ENCODE measurements at places on chromosomes 16 and 17.

- DNase-seq, result no peak
Observed at GRCh38 chr17:57999496-58000017, 7.5 kb downstream of the SRSF1 start.

- no peak for DNase-seq
Observed at GRCh38 chr17:57888311-57889216, 38.7 kb upstream of the MRPS23 start.

- no peak for DNase-seq
Observed at GRCh38 chr17:62111562-62112171, 46.6 kb upstream of the MED13 start.

DNA sequence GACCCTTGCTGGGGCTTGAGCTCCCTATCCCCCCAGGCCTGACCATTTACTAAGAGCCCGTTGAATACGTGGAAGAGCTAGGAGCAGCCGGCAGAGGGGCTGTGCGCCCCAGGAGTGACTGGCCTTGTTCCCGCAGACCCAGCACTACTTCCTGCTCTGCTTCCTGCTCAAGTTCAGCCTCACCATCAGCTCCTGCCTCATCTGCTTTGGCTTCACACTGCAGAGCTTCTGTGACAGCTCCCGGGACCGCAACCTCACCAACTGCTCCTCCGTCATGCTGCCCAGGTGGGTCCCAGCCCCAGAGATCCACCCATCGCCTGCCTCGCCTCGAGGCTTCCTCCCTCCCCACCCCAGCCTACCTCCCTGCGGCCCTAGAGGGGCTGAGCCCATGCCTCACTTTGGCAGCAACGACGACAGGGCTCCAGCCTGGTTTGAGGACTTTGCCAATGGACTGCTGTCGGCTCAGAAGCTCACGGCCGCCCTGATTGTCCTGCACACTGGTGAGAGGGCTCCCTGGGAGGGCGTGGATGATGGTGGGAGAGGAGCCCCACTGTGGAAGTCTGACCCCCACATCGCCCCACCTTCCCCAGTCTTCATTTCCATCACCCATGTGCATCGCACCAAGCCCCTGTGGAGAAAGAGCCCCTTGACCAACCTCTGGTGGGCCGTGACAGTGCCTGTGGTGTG lies 17.2 kb downstream of the CASKIN2 start:
- no peak for DNase-seq

DNA sequence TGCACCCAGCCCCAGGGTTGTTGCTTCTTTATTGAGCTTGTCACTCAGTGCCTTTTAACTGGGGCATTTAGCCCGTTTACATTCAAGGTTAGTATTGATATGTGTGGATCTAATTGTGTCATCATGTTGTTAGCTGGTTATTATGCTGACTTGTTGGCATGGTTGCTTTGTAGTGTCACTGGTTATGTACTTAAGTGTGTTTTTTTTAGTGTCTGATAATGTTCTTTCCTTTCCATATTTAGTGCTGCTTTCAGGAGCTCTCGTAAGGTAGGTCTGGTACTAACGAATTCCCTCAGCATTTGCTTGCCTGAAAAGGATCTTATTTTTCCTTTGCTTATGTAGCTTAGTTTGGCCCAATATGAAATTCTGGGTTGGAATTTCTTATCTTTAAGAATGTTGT lies 33.5 kb downstream of the NF1 start:
- DNase-seq, result no peak

DNA sequence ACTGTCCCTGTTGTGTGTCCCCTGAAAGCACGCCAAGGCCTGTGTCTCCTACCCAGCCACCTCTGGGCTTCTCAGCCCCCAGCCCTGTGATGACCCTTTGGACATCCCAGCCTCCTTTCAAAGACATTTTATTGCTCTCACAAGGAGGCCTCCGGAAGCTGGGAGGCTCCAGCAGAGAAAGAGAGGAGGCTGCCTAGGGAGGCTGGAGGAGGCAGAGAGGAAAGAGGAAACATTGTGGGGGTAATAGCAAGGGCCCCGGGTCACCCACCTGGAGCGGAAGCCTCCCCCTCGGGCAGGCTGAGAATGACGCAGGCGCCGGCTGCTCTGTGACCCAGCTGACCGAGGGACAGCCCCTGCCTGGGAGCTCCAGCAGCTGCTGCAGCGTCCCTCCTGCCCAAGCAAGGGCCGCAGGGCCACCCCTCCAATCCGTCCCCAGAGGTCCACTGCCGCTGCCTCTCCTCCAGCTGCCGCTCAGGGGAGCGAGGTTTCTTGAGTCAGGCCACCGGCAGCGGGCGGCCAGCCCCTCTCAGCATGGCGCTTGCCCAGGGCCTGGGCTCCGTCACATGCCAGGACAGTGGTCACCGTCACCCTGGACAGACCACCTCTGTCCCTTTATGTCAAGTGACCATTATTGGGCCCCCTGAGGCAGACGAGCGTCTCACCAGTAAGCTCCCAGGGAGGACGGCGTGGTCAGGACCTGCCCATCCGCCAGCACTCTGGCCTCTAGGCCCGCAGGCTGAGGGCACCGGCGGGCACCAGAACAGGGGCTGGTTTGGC lies 29.3 kb downstream of the ACTG1 start:
- peak; percentile 75 for DNase-seq

DNA sequence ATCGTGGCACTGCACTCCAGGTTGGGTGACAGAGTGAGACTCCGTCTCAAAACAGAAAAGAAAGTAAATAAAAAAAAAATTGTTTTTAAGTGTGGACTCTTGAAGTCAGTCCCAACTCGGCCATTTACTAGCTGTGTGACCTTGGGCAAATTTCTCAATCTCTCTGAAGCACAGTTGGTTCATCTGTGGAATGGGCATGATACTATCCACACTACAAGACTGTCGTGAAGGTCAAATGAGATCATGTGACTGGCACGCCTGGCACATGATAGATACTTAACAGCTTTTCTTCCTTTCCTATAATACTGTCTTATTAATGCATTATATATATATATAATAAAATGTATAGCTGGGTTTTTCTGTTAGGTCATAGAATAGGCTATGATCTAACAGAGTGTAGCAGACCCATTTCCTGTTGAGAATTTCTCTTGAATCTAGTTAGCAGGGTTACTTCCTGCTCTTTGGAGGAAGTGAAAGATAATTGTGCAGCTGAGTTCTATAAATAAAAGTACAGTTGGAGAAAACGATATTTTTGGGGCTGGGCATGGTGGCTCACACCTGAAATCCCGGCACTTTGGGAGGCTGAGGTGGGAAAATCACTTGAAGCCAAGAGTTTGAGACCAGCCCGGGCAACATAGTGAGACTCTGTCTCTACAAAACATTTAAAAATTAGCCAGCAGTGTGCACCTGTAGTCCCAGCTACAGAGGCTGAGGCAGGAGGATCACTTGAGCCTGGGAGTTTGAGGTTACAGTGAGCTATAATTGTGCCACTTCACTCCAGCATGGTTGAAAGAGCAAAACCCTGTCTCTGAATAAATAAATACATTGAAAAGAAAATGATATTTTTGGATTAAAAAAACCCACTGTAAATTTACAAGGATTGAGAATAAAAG lies 7.3 kb downstream of the MILR1 start:
- peak; percentile 13 for DNase-seq

DNA sequence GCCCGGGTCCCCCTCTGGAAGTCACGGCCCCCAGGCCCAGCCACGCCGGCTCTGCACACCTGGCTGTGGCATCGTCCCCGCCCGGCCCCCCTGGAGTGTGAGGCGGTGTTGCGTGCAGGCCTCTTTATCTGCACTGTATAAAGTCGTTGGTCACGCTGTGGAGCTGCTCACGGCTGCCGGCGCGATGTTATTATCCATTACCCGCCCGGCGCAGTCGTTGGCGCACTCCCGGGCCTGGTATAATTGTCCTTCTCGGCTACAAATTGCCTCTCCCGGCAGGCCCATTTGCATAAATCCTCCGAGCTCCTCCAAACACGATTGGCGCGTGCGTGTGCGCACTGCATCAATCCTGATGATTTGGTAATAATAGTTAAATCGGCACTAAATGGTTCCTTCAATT lies 57.8 kb downstream of the BAHCC1 start:
- no peak for DNase-seq

- no peak for DNase-seq
Observed at GRCh38 chr17:62866471-62866870, 58.4 kb upstream of the MARCHF10 start.

GRCh38 chr17:60604686-60605334 lies 4.8 kb downstream of the PPM1D start:
- DNase-seq, result no peak

DNA sequence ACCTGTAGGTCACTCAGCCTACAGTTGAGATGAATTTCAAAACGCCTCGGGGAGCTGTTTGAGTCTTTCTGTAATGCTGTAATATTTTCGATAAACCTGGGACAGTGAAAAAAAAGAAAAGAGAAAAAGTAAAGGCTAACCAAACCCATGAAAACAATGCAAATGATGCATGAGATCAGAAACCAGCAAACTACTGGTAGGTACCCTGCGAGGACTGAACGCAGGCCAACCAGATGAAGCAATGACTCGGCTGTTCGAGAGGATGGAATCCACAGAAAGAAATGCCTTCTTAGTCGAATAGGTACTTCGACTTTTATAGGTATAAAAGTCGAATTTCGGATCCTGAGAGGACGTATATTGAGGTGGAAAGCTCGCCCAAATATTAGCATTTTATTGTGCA lies 509 bp upstream of the ATAD5 start:
- DNase-seq, result no peak

GRCh38 chr17:80122026-80122575 lies 20.7 kb downstream of the GAA start:
- DNase-seq, result no peak

- DNase-seq, result no peak
Observed at GRCh38 chr17:3986939-3987335, 22.7 kb upstream of the ATP2A3 start.

DNA sequence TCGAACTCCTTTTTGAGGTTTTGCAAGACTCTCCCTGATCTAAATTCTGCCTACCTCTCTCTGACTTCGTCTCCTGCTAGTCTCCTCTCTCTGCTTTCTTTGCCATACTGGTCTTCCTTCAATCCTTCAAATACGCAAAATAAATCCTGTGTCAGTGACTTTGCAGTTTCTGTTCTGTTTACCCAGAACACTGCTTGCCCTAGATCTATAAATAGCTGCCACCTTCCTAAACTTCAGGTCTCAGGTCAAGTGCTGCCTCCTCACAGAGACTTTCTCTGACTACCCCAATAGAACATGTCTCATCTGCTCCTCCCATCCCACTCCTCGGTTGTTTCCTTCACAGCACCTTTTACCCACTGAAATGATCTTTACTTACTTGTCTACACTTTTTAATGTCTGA lies 78.9 kb downstream of the TRIM37 start:
- no peak for DNase-seq

- DNase-seq, result no peak
Observed at GRCh38 chr16:75203096-75203495, 3.9 kb downstream of the CTRB2 start.

DNA sequence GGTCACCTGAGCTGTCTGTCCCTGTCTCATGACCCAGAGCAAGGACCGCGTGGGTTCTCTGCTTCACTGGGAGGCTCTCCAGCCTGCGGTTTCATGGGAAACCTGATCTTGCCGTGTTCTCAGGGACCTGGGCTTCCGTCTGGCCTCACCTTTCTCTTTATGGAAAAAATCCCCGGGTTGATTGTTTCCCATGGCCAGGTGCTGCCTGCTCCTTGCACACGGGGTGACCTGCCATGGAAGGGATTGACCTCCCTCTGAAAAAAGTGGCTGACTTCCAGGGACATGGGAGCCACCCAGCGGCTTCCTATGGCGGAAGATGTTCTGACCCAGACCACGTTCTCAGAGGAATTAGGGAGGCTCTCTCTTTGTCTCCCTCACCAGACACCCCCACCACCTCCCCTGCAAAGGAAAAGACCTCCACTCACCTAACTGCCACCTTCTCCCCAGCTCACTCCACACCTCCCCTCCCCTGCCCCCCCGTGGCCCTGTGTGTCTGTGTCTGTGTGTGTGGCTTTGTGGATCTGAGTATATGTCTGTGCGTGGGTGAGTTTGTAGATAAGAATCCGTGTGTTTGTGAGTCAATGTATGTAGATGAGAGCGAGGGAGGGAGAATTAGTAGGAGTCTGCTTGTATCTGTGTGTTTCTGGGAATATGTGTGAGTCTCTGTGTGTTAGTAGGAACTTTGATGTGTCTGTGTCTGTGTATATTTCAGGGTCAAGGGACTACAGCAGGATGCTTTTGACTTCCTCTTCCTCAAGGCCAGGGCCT lies 154.6 kb downstream of the NTN1 start:
- DNase-seq, result no peak

- DNase-seq, result no peak
Observed at GRCh38 chr16:29858149-29858849, 4.7 kb downstream of the CDIPT start.

DNA sequence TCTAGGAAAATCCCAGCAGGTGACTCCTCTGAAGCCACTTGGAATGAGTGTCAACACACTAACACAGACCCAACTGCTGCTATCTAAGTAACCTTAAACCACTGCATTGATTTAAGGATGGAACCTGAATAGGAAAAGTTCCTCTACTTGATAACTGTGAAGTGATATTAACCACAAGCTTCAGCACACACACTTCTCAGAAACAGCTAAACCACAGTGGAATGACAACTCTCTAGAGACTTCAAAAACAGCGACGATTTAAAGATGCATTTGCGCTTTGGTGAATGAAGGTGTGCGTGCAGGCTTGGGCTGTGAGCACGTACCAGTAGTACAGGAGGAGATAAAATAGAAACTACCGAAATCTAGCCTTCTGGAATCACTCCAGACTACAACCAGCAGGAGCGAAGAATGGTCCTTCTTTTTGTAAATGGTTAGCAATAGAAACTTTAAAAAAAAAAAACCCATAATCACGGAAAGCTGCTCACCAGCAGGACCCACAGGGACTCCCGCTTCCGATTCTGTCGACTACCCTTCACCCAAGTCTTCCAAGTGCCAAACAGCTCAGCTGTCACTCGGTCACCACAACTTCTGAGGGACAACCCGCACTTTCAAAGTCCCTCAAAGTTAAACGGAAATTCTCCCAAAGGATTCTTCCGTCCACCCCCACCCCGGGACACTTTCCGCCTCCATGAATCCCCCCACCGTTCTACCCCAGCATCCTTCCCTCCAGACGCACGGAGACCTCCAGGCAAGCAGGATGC lies 137.7 kb upstream of the CORO6 start:
- DNase-seq, result peak; percentile 63

DNA sequence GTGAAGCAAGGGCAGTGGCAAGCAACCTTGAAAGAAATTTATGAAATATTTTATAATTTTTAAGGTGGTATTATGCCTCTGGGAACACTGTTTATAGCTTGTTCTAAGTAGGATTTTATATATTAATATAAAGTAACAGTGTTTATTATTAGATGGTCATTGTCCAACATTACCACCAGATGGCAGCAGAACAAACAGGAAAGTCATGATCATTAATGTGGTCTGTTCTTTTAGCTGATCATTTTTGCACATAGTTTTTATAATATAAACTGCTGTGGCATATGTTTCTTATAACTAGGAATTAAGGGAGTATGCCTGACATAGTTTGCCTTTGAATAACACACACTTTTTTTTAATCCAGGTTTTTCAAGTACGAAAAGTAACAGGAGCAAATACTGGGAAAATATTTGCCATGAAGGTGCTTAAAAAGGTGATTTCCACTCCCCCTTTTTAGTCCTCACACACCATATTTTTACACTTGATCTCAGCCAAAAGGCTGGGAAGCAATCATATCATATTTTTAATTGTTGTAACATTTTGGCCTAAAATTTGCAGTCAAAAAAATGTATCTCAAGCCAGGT lies 21.4 kb downstream of the RPS6KB1 start:
- DNase-seq, result no peak

- DNase-seq, result no peak
Observed at GRCh38 chr17:29237476-29238132, 9.1 kb upstream of the CRYBA1 start.

Data from CD4-positive, alpha-beta T cell treated with Interferon gamma for 1 hour (primary cell).